M059J (cell line): ENCODE measurements at places on chromosomes 12 and 14. TPM values are rescaled to one million over a fixed set of nuclear protein-coding genes. Genes with fewer than 3 reads are reported as not detected.

DNA sequence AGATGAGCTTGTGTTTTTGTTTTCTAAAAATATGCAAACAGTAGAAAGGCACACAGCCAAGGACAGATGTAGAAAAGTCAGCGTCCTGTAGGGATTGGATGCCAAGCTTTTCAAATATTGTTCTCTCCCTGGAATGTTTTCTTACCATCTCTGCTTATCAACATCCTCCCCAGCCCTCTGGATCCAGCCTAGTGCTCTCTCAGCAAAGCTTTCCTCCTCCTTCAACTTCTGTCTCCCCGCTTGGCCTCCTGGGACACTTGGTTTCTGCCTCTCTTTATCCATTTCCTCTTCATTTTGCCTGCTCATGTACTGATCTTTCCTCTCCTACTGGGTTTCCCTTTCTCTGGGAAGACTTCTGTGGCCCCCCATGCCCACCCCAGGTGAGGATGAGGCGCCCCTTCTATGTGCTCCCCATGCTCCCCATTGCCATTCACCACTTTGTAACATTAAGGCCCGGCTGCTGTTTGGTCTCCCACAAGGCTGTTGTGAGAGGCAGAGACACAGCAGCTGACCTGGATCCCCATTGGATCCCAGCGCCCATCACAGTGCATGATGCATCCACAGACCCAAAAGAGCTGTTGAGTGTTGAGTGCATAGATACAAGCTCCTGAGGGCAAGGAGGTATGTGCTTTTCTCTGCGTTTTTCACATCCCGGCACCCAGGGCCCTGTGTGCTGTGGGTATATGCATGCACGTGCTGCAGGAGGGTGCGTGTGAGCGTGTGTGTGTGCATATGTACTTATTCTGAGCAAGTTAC, 38.2 kb downstream of the EVL start:
- no peak for DNase-seq

The CLEC9A gene
- total RNA-seq = 0.07 TPM in 1 of 2 replicates, not detected in the other

The TAS2R13 gene
- total RNA-seq = not detected in 2 replicates

GRCh38 chr12:13311551-13311950, 115.0 kb downstream of the EMP1 start:
- DNase-seq = no peak

DNA sequence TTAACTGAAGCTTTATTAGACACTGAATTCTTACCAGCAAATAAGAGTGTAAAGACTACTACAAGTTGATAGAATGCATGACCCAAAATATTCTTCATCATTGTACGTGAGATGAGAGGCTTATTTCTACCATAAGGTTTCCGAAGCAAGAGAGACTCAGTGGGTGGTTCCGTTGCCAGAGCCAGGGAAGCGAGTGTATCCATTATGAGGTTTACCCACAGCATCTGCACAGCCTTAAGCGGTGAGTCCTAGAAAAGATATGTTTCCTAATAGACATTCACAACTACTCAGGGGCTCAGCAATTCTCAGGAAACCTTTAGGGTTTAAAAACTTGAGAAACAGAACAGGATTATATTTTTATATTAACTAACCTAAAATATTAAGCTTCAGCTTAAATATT, 77.8 kb upstream of the POC1B start:
- no peak for DNase-seq

DNA sequence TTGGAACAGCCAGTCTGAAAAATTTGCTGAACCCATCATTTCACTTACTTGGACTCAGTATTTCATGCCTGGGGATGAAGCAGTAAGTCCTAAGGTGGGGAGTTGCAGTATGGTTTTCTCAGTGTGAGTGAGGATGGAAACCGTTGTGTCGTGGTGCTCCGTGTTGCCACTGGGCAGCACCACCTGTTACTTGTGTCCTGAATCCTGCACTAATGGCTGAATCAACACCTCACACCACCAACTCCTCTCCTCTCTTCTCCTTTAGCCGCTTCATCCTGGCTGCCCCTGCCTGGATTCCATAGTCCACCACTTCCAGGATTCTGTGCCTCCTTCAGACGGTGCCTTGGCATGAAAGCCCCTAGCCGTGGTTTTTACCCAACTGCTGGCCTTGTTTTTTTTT, 3.0 kb upstream of the EP400 start:
- DNase-seq = no peak

The OVCH1 gene
- total RNA-seq = not detected in 2 replicates

GRCh38 chr12:53749986-53750811, 1.6 kb downstream of the CISTR start:
- DNase-seq = no peak

- DNase-seq = no peak
These were observed 74.3 kb downstream of the LMO3 start for GRCh38 chr12:16531621-16532020.

DNA sequence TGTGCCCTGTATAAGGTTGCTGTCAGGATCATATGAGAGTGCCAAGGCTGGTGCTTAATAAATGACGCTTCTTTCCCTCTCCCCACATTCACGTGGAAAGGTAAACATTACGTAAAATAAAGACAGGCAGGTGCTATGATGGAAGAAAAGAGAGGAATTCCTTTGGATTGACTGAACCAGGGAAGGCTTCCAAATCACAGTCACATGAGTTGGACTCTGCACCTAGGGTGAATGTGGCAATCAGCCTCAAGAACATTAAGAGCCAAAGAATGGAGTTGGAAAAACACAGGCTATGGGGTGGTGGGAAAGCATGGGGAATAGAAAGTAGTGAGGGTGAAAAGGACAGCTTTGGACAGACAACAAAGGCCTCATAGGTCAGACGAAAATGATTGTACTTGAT, 473.1 kb downstream of the VRK1 start:
- no peak for DNase-seq

- no peak for DNase-seq
These were observed 597 bp upstream of the DYNC1H1 start for GRCh38 chr14:101963656-101964296.

GRCh38 chr12:22799503-22799902, 174.5 kb downstream of the ETNK1 start:
- DNase-seq = no peak

The EPYC gene
- 0.17 TPM in 1 of 2 replicates, not detected in the other for total RNA-seq

The IFNG-AS1 gene
- not detected in 2 replicates for total RNA-seq

The DBX2 gene
- not detected in 2 replicates for total RNA-seq

The POTEG gene
- total RNA-seq = not detected in 2 replicates

DNA sequence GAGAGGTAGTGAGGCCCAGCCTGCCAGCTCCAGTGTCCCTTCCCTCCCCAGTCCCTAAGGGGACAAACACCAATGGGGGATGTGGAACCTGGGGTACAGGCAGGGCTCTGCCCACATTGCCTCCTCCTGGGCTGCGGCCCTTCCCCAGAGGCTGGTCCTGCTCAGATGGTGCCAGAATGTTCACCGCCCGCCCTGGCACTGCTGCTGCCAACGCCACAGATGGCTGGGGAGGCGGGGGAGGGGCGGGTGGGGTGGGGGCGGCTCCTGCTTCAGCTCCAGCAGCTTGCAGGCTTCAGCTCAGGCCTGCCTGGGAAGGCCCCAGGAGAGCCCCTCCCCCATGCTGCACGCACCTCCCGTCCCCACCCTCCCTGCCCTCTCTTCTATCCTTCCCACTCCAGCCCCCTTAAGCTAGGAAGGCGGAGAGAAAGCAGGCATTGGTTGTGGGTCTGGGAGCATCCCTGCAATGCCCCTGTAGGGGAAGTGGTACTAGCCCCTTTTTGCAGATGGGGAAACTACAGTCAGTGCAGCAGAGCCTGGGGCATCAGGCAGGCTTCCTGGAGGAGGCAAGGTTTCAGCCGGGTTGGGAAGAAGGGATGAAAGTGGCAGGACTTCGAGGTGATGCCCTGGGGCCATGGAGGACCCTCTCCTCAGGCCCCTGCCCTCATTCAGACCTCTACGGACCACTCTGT, 2.0 kb upstream of the BEGAIN start:
- DNase-seq = no peak

DNA sequence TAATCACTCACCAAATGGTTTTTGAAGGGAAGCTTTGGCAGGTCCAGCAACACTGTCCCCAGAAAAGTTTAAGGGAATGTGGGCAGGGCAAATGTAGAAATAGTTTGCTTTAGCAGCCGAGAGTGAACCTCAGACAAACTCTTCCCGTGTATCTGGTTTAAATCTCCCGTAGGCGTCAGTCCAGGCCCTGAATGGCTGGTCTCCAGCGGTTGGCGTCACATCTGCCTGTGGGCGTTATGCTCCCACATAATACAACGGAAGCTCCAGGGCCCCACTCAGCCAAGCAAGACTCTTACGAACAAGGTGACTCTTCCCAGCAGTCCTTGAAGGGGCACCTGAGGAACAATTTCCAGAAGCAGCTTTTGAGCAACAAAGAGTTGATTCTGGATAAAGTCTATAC, 942 bp downstream of the ZC2HC1C start:
- DNase-seq = no peak

The SLC7A8 gene
- total RNA-seq = 3.0 and 4.0 TPM in 2 replicates

DNA sequence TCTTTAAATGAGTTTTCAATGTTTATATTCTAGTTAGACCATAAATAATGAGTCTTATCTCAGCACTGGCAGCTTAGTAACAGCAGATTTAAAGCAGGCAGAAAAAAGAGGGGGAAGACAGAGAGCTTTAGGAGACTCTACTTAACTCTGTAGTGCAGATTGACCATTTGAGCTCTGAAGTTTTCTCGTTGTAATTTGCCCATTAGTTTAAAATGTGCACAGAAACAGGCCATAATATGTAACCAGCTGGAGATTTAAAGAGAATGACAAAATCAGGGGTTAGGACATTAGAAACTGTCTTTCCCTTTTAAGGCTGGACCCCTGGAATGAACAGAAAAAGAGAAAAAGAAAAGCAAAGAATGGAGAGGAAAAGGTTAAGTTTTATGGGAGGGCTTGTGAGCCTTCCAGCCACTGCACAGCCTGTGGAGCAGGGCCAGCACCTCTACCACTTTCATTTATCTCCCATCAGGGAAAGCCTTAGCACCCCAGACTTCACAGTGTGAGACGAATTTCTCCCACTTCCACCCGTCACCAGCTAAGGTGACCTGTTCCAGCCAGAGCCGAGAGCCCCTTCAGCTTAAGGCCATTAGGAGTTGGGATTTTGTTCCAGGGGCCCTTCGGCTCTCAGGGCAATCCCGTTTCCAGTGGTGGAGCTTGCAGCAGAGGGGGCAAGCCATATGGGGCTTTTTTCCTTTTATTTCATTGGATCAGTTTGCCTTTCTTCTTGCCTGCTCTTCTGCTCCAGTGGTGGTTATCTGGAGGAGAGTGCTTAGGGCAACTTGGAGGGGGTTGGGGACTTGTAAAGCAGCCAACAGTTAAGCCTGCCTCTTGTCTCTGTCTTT, 8.0 kb downstream of the IL22 start:
- no peak for DNase-seq

The SSTR1 gene
- 0.12 and 0.64 TPM in 2 replicates for total RNA-seq

GRCh38 chr14:77045238-77046162, 17.0 kb upstream of the IRF2BPL start:
- DNase-seq = no peak

DNA sequence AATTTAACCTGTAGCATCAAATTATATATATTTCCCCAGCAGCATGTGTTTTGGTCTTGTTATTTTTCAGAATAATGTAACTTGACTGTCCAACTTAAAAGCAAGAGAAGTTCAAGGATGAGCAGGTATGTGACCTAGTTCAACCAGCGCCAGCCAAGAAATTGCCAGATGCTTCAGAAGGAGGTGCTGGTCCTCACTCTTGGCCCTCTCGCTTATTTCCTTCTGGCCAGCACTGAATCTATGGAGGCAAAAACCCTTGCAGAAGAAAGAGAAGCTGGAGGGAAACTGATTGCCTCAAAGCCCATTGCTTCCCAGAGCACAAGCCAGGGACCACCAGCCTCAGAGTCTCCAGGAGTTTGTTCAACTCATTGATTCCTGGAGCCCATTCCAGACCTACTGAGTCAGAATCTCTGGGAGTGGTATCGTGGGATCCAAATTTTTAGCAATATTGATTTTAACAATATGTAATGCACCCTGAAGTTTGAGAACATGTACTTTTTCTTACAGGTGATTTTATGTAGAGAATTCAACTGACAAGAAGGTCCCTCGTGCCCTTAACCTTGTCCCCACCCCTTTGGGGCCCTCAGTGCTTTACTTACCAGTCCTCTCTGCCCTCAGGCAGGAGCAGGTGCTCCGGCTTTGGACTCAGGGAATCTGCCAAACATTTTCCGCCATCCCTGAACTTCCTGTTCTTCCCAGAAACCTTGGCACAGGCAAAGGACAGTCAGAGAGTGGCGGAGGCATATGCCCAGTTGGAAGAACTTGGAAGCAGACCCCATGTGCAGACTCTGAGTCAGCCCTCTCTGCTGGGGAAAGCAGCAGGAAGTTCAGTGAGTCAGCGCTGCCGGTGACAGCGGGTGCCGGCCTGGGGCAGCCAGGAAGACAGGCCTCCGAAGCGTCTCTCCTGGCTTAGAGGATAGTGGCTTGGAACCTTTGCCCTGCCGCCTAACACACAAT, 10.4 kb downstream of the BEST3 start:
- DNase-seq = peak; percentile 94

DNA sequence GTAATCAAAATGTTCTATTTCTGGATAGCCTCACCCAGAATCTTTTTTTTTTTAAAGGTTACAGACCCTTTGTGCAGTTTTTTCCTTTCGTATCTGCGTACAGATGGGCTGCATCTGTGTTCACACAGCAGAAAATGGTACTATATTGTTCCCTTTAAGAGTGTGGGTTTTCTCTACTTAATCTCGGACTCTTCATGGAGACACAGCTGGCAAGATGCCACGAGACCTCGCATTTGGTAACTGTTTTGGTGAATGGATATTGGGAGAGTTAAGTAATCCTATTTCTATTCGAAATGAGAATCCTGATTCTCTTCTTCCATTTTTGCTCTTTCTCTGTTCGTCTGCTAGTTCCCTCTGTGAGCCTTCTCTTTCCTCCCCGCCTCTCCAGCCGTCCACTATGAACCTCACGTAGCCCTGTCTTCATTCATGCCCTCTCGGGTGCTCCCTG, 85.7 kb downstream of the SAMD4A start:
- peak; percentile 61 for DNase-seq

DNA sequence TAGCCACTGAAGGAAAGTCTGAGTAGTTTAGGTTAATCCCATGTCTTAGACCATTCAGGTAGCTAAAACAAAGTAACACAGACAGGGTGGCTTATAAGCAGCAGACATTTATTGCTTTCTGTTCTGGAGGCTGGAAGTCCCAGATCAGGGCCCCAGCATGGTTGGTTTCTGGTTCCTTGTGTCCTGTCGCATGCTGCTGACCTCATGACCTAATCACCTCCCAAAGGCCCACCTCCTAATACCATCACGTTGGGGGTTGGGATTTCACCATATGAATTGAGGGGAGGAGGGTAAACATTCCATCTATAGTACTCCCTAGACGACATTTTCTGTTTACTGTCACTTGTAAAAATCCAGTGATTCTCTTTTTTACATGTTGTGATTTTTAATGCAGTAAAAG, 148.6 kb downstream of the FBXL14 start:
- no peak for DNase-seq
